ENCODE measurements at places on chromosomes 11 and 22. TPM values are rescaled to one million over a fixed set of nuclear protein-coding genes. Genes with fewer than 3 reads are reported as not detected.

Gene NCF4
- total RNA-seq = not detected

Gene ACTN3
- not detected for total RNA-seq

Gene ESRRA
- total RNA-seq = 19.3 TPM

Gene GPHA2
- not detected for total RNA-seq

Gene CHST1
- 0.97 TPM for total RNA-seq

Gene EI24
- 69.3 TPM for total RNA-seq

Gene MPZL3
- 0.32 TPM for total RNA-seq

Gene OR8G1
- under 0.01 TPM for total RNA-seq

Gene TFIP11
- 34.5 TPM for total RNA-seq

Gene VSIG2
- total RNA-seq = under 0.01 TPM

Gene P2RY2
- total RNA-seq = not detected

Gene TMEM191B
- 2.3 TPM for total RNA-seq

Gene APOA4
- not detected for total RNA-seq

Gene KRTAP5-5
- not detected for total RNA-seq

Gene TCN2
- 3.9 TPM for total RNA-seq

Gene TMA7B
- not detected for total RNA-seq

Gene APLNR
- total RNA-seq = not detected

Gene PARVG
- not detected for total RNA-seq

Gene NCAPH2
- 35.4 TPM for total RNA-seq

Gene PLAAT5
- not detected for total RNA-seq

Gene MUC2
- total RNA-seq = not detected

Gene SHANK3
- 0.86 TPM for total RNA-seq

Gene CHADL
- total RNA-seq = 0.64 TPM

Gene ALG8
- 60.9 TPM for total RNA-seq

Gene OR5A1
- total RNA-seq = not detected

Gene CYTH4
- under 0.01 TPM for total RNA-seq

Gene SLC35F2
- total RNA-seq = 4.8 TPM
